Glomerular endothelial cell (primary cell): ENCODE measurements at places on chromosomes 2 and 18. TPM values are rescaled to one million over a fixed set of nuclear protein-coding genes. Genes with fewer than 3 reads are reported as not detected.

CKAP2L gene
- 2.5 and 4.4 TPM in 2 replicates for total RNA-seq

CHRNA1 gene
- 1.9 and 21.1 TPM in 2 replicates for total RNA-seq

ASXL3 gene
- 0.19 and 0.47 TPM in 2 replicates for total RNA-seq

DLGAP1 gene
- 1.6 and 2.0 TPM in 2 replicates for total RNA-seq

EIF5B gene
- total RNA-seq = 36.7 and 42.5 TPM in 2 replicates

AQP4 gene
- not detected in 2 replicates for total RNA-seq

TTC32 gene
- total RNA-seq = 1.7 and 7.0 TPM in 2 replicates

CHN1 gene
- 19.3 and 25.1 TPM in 2 replicates for total RNA-seq

PROC gene
- not detected in 2 replicates for total RNA-seq

RGPD4 gene
- not detected in 2 replicates for total RNA-seq

NOSTRIN gene
- total RNA-seq = 20.1 and 21.3 TPM in 2 replicates

FAM136A gene
- 31.2 and 35.6 TPM in 2 replicates for total RNA-seq

TMEM37 gene
- total RNA-seq = 2.2 and 5.5 TPM in 2 replicates

AKAIN1 gene
- total RNA-seq = not detected in 2 replicates

CDK15 gene
- 1.6 and 5.8 TPM in 2 replicates for total RNA-seq

SPP2 gene
- total RNA-seq = not detected in 2 replicates

CHRNG gene
- total RNA-seq = not detected in 2 replicates

CREG2 gene
- 17.7 and 31.7 TPM in 2 replicates for total RNA-seq

DOK1 gene
- 12.9 and 17.2 TPM in 2 replicates for total RNA-seq

FAP gene
- total RNA-seq = 17.8 and 50.0 TPM in 2 replicates

FIGLA gene
- total RNA-seq = not detected in 2 replicates
